Cardiac muscle cell (in vitro differentiated cells and primary cell): ENCODE measurements at places on chromosomes 3 and 15. TPM values are rescaled to one million over a fixed set of nuclear protein-coding genes. Genes with fewer than 3 reads are reported as not detected.

TMCO5A gene
- polyA plus RNA-seq: not detected in 2 replicates

PIK3CA gene
- polyA plus RNA-seq: 6.1 and 7.3 TPM in 2 replicates

GOLGA8K gene
- polyA plus RNA-seq: 0.28 TPM in 1 of 2 replicates, not detected in the other

TIMP4 gene
- 0.16 TPM in 1 of 2 replicates, not detected in the other for polyA plus RNA-seq

TMEM207 gene
- not detected in 2 replicates for polyA plus RNA-seq

NR1I2 gene
- not detected in 2 replicates for polyA plus RNA-seq

OIP5 gene
- 8.4 and 30.2 TPM in 2 replicates for polyA plus RNA-seq

RLBP1 gene
- 0.40 TPM in 1 of 2 replicates, not detected in the other for polyA plus RNA-seq

EFCC1 gene
- 0.07 TPM in 1 of 2 replicates, not detected in the other for polyA plus RNA-seq

VIPR1 gene
- 0.60 and 0.86 TPM in 2 replicates for polyA plus RNA-seq

ATP8B4 gene
- polyA plus RNA-seq: 0.12 and 0.15 TPM in 2 replicates

ANKRD34C gene
- not detected in 2 replicates for polyA plus RNA-seq

TBCCD1 gene
- 16.4 and 22.2 TPM in 2 replicates for polyA plus RNA-seq

SKOR1 gene
- polyA plus RNA-seq: 0.24 TPM in 1 of 2 replicates, not detected in the other

DNA sequence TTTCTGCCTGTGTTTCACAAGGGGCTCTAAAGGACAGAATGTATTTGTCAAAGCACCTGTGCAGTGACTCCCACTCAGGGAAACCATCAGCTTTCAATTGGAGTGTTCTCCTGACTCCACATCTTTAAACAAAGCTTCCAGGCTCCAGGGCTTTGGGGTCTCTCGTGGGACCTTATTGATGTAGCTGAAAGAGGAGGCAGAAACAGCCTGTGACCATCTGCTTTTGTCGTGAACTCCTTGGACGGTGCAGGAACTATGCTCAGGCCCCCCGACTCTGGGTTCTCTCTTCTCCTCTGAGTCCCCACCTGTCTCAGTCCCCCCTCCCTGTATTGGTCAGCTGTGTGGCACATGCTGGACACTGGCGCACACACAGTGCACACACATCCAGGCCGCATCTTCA lies 486.8 kb downstream of the GABRG3 start:
- DNase-seq: no peak

DNA sequence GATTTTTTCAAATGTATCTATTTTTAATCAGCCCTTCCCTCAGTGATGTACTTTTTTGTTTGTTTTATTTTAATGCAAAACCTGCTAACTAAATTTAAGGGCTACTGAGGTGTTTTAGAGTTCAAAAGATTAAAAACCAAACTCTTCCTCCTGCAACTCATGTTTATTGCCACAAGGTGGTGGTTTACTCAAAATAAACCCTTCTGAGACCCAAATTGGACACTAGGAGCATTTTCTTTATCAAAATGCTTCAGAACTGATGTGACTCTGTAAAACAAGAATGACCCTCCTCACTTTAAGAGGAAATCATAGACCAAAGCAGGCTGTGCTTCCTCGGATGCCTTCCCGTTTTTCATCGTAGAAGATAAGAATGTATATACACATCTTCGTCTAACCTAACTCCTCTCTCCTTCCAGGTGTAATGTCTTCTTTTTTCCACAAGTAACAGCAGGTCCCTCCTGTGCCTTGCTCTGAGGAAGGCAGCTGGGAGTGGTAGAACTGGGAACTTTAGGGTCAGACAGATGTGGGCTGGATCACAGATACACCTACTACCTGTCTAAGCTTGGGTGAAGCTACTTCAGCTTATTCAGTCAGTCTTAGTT lies 2.9 kb upstream of the NME9 start:
- peak; percentile 68 for DNase-seq

GRCh38 chr15:99105514-99106341 lies 848 bp downstream of the SYNM start:
- DNase-seq: peak; percentile 68

- DNase-seq: no peak
Observed at GRCh38 chr3:47318916-47319315, 36.2 kb downstream of the KLHL18 start.

- no peak for DNase-seq
Observed at GRCh38 chr15:78681281-78682003, 40.4 kb upstream of the CHRNB4 start.

- peak; percentile 9 for DNase-seq
Observed at GRCh38 chr3:108159865-108160264, 62.4 kb downstream of the IFT57 start.

DNA sequence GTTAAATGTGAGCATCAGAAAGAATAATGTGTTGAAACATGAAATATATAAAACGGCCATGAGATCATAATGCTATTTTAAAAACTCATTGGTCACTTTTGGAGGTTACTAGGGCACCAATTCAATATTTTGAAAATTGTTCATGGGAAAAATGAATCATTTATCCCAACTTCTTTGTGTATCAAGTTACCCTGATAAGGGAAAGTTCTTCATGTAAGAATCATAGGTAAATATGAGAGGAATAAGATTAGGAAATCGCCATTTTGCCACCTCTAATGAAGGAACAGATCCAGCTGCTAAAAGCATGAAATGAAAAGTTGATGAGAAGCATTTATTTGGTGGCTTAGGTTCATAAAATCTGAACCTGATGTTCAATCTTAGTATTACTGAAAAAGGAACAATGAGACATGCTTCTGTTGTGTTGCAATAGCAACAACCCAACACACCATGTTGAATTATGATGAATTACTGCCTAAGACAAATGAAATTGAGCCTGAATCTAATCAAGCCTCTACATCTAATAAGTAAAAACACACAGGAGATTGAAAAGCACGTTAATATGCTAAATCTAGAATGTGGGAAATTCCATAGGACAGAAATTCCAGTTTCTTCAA lies 32.5 kb downstream of the ABHD5 start:
- no peak for DNase-seq

DNA sequence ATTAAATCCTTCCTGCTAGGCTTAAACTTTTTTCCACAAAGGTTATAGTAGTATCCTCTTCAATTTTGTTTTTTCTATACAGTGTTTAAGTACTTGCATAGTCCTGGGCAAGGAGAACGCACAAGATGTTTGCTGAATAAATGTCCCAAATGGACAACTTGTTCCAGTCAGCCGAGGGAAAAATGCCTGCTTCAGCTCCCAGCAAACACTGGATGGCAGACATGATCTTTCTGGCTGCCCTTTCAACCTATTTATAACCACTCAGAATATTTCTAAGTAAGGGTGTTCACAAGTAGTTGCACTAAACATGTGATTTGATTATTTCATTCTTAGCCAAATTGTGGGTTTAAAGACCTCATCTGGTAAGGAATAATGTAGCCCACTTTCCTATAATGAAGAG lies 29.8 kb downstream of the GNB4 start:
- DNase-seq: peak; percentile 68

GRCh38 chr3:51686512-51687215 lies 15.6 kb downstream of the TEX264 start:
- DNase-seq: peak; percentile 65

- no peak for DNase-seq
Observed at GRCh38 chr3:185788292-185788691, 36.5 kb downstream of the IGF2BP2 start.

DNA sequence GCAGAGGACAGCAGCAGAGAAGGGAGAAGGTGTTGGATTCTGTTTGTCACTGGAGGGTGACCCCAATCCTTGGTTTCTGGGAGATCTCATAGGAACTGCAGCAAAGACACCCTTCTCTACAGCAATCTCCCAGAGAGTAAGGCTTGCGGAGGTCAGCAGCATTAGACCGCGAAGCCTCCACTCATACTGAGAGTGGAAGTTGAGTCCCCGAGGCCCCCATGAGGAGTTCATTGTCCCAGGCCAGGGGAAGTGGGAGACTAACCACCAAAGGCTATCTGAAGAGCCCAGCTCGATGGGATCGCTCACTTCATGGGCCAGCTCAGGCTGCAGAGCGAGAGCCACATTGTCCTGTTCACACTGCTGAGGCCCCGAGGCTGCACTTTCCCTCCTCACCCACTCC lies 44.6 kb downstream of the GLDN start:
- no peak for DNase-seq

GRCh38 chr3:70871909-70872656 lies 559.6 kb upstream of the MDFIC2 start:
- no peak for DNase-seq

- no peak for DNase-seq
Observed at GRCh38 chr3:28768439-28768838, 419.8 kb upstream of the AZI2 start.

DNA sequence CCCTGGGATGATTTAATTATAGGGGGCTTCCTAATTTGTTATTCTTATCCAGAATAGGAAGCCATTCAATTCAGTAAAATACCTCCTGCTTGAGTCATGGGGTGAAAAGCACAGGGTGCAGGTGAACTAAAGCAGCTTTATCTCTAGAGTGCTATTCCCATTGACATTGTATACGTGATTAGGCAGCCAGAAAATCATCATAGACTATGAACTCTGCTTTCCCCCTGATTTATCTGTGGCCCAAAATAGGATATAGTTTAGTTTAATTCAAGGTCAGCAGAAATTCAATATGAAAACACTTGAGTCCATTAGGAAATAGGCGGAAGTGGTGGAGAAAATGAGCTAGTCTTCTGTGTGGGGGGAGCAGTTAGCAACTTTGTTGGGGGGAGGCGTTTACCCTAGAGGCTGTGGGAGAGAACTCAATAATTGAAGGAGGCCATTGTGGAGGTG lies 18.2 kb upstream of the PRKCI start:
- DNase-seq: no peak

DNA sequence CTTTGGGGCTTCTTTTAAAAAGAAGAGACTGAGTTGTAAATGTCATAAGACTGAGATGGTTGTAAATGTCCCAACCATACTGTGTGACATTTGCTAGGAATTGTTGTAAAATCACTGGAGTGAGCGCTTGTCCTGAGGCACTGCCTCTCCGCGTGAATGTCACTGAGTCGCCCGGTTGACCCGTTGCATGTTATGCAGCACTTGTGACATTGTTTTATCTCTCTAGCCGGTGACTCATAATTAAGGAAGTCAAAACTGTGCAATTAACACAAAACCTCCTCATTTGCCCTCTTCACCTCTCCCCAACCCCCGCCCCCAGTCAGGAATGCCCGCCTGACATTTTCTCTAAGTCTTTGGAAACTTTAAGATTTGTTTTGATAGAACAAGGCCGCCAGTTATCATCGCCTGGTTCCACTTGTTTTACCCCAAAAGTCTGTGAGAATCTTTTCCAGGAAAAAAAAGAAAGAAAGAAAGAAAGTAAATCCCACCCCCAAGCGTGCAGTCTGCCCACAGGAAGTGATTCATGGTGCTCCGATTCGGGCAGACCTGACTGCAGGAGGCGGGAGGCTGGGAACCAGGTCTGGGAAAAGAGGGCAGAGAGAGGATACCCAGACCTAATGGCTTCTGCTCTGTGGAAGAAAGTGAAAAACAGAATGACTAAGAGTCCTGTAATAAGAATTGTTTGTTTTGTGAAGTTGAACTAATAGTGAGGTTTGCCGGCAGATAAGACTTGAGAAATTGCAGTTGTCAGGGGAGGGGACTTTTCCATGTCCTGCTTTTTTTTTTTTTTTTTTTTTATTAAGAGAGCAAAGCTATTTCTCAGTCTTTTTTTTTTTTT lies 84.8 kb downstream of the SMAD3 start:
- DNase-seq: no peak

GRCh38 chr15:33375236-33375635 lies 64.5 kb downstream of the RYR3 start:
- DNase-seq: no peak

DNA sequence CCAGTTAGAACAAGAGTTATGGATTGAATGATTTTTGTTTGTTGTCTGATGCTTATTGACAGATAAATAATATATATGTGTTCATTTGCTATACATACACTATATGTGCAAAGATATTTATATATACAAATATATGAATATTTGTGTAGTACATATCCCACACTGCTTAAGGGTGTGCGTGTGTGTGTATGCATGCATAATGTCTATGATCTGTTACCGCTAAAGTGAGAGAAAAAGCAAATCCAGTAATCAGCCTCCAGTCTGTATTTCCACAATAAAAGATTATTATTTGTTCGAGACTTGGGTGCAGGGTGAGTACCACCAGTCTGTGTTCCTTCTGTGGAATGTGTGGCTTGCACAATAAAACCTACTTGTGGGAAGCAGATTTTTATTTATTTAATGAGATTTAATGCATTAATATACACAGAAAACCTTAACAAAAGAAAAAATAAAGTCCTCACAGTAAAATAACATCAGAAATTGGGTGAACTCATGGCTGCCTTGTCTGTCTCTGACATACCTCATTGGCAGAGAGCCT lies 366.0 kb upstream of the TBL1XR1 start:
- no peak for DNase-seq

GRCh38 chr15:74132681-74133651 lies 2.6 kb downstream of the ISLR2 start:
- DNase-seq: no peak

- DNase-seq: no peak
Observed at GRCh38 chr15:57089815-57090495, 171.5 kb downstream of the TCF12 start.

DNA sequence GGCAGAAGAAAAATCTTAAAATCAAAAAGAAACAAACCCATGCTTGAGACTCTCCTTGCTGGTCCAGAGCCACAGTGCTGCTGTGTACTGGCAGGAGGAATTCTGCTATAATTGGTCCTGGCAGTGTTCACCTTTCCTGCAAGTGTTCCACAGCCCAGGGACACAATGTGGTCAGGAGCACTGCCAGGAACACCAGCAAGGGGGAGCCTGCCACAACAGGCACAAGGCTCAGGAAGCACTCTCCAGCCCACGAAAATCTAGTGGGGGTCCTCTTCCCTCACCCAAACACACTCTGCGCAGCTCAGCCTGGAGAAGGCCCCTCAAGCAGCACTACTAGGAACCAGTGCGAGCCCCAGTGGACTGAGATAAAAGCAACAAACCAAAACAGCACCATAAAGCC lies 92.9 kb downstream of the UBE3A start:
- peak; percentile 50 for DNase-seq

GRCh38 chr3:62876064-62876463 lies 848 bp upstream of the CADPS start:
- DNase-seq: peak; percentile 94

DNA sequence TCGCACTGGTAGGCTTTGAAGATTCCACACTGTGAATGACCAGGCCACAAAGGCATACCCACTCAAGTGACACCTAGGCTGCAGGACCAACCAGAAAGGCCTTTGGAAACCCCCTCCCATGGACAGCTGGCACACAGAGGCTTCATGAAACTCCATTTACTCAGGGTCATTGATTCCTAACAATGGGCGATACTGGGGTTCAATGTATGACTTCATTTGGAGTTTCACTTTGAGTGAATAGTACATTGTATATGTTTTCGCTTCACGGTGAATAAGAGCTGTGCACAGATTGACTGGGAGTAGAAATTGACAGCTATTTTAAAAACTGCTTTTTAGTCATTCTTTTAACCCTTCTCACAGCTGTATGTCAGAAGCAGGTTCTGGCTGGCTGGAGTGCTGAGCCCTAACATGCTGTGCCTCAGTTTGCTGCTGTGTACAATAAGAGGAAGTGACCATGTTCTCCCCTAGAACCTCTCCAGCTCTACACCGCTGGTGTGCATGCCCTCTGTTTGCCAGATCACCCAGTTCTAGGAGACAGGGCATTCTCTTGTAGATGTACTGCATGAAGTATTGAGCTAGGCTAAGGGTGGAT lies 15.4 kb upstream of the CX3CR1 start:
- DNase-seq: no peak
